ENCODE measurements at places on chromosomes 5 and 9.

DNA sequence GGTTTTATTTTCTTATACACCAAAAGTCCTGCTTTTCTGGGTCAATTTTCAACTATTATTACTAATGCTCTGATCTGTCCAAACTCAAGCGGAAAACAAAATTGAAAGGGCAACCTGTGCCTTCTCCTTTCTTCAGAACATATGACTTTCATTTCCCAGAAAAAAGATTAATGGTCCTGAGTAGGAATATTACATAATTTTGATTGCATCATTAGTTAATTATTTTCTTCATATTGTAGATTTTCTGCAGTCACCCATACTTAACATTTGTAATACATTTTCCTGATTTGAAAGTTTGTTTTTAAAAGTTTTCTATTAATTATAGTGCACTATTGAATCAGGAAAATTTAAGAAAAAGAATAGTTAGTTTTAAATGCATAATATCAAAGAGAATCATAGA, 1.7 kb upstream of the PCDHB8 start:
- peaks cover 24% of the 10 kb centered on the region for H3K27me3 ChIP-seq
- H3K36me3 ChIP-seq, result peaks cover 5% of the 10 kb centered on the region
- H3K27ac ChIP-seq, result no peak overlapping the region
- no peaks in the 10 kb centered on the region for H3K4me1 ChIP-seq

- no peaks in the 10 kb centered on the region for H3K36me3 ChIP-seq
- H3K27me3 ChIP-seq, result peaks cover 36% of the 10 kb centered on the region
- H3K4me1 ChIP-seq, result peaks cover 24% of the 10 kb centered on the region
- DNase-seq, result no peak
- H3K4me3 ChIP-seq, result peak overlapping the region; percentile 63
- H3K27ac ChIP-seq, result no peak overlapping the region
Observed at GRCh38 chr9:129567842-129568559, 52.9 kb downstream of the C9orf50 start.

- H3K27me3 ChIP-seq, result no peaks in the 10 kb centered on the region
- no peaks in the 10 kb centered on the region for H3K36me3 ChIP-seq
- no peak overlapping the region for H3K27ac ChIP-seq
- no peaks in the 10 kb centered on the region for H3K4me1 ChIP-seq
- no peak for DNase-seq
- H3K4me3 ChIP-seq, result no peak overlapping the region
Observed at GRCh38 chr9:119020730-119021333, 348.4 kb downstream of the BRINP1 start.

DNA sequence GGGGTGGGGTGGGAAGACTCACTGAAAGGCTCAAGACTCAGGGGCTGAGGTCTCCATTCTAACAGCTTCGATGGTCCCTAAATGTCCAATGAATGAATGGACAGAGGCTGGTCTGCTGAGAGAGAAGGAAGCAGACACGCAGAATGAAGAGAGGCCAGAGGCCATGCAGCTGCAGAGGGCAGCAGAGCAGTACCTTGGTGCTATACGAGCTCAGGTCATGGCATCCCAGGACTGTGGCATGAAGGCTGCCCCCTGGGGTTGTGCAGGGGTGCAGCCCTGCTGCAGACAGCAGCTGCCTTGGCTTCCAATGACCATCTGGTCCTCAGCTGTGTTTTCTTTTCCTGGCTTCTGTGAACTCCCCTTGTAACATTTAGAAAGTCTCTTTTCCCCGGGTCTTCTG, 15.2 kb upstream of the CORO2A start:
- H3K27me3 ChIP-seq, result no peaks in the 10 kb centered on the region
- no peak overlapping the region for H3K4me3 ChIP-seq
- no peak for DNase-seq
- no peak overlapping the region for H3K27ac ChIP-seq
- H3K36me3 ChIP-seq, result no peaks in the 10 kb centered on the region

- H3K27ac ChIP-seq, result no peak overlapping the region
- H3K4me3 ChIP-seq, result no peak overlapping the region
- peaks cover 6% of the 10 kb centered on the region for H3K4me1 ChIP-seq
- no peak for DNase-seq
Observed at GRCh38 chr9:104861397-104861796, 66.6 kb downstream of the ABCA1 start.

DNA sequence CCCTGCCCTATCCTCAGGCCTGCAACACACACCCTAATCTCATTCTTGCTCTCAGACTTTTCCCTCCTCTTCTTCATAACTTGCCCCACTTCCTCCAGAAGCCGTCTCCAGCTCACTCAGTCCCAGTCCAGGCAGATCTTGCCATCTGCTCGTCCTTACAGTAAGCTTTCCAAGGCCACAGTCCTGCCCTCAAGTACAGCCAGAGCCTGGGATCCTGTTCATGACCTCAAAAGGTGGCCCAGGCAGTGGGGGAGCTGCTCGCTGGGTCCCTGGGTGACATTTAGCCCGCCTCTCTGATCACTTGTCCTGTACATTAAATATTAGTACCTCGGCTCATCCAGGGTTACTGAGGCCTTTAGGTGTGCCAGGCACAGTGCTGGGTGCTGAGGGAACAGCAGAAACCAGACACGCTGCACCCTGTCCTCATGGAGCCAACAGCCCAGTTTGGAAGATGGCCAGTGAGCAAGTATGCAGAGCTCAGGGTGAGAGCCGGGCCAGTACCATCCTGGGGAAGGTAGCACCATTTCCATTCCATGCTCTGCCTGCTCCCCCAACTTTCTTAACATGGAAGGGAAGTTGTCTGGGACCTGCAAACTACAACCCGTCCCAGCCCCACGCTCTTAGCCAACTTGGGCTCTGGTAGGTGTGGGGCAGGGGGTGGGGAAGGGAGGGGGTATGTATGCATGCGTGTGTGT, 100.4 kb downstream of the C5orf15 start:
- H3K4me3 ChIP-seq, result no peak overlapping the region
- no peaks in the 10 kb centered on the region for H3K36me3 ChIP-seq
- peaks cover 3% of the 10 kb centered on the region for H3K27me3 ChIP-seq
- DNase-seq, result no peak
- H3K27ac ChIP-seq, result no peak overlapping the region

GRCh38 chr9:133713150-133713959, 24.8 kb downstream of the SARDH start:
- H3K4me3 ChIP-seq, result no peak overlapping the region
- no peak for DNase-seq
- H3K4me1 ChIP-seq, result peaks cover 13% of the 10 kb centered on the region
- H3K36me3 ChIP-seq, result no peaks in the 10 kb centered on the region

- no peaks in the 10 kb centered on the region for H3K27me3 ChIP-seq
- no peak overlapping the region for H3K27ac ChIP-seq
- H3K4me1 ChIP-seq, result peaks cover 2% of the 10 kb centered on the region
Observed at GRCh38 chr5:146816775-146817387, 61.7 kb downstream of the PPP2R2B start.

GRCh38 chr9:89426384-89426961, 71.4 kb downstream of the SEMA4D start:
- H3K27ac ChIP-seq, result peak overlapping the region; percentile 100
- peaks cover 99% of the 10 kb centered on the region for H3K4me1 ChIP-seq
- DNase-seq, result peak; percentile 66
- peaks cover 58% of the 10 kb centered on the region for H3K36me3 ChIP-seq

DNA sequence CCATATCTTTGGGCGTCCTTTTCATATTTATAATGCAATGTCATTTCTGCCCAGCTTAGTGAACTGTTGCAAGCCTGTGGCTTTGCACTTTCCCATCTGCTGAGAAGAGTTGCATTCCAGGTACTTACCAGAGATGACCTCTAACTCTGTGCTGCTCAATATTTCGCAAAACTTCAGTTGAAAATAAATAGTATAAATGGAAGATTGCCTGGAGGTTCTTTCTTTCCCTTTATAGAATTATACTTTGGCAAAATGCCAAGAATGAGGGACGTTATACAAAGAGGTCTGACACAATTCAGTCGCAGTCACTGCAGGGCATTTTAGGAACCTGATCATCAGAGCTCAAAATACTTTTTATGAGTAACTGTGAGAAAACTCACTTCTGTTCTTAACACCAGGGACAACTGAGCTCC, 18.9 kb upstream of the VLDLR start:
- no peak overlapping the region for H3K4me3 ChIP-seq
- no peak overlapping the region for H3K27ac ChIP-seq
- H3K4me1 ChIP-seq, result no peaks in the 10 kb centered on the region
- H3K27me3 ChIP-seq, result peaks cover 34% of the 10 kb centered on the region
- DNase-seq, result no peak
- no peaks in the 10 kb centered on the region for H3K36me3 ChIP-seq

GRCh38 chr5:93929131-93929530, 187.7 kb upstream of the POU5F2 start:
- peaks cover 11% of the 10 kb centered on the region for H3K36me3 ChIP-seq
- no peak for DNase-seq
- H3K4me3 ChIP-seq, result no peak overlapping the region
- H3K27me3 ChIP-seq, result no peaks in the 10 kb centered on the region
- peaks cover 2% of the 10 kb centered on the region for H3K4me1 ChIP-seq
- H3K27ac ChIP-seq, result no peak overlapping the region

GRCh38 chr5:181189962-181190710, 14.9 kb downstream of the TRIM7 start:
- peak overlapping the region; percentile 92 for H3K4me3 ChIP-seq
- H3K27ac ChIP-seq, result peak overlapping the region; percentile 99
- H3K36me3 ChIP-seq, result peaks cover 13% of the 10 kb centered on the region
- DNase-seq, result peak; percentile 48

DNA sequence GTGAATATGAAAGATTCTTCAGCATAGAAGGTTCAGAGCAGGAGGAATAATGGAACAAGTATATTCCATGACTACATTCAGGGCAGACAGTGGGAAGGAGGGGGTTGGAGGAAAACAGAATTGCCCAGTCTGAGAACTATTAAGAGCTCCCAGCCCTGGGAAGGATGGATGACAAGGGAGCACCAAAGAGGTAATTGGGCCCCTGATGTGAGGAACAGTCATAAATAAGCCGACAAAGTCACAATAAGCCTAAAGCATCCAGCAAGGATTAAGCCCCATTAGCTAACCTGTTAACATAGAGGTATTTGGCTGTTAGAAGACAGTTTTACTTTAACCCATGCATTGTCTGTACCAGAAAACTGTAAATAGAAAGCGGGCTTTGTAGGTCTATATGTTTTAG, 348.7 kb upstream of the SEMA6A start:
- H3K27me3 ChIP-seq, result no peaks in the 10 kb centered on the region
- no peak overlapping the region for H3K27ac ChIP-seq
- H3K4me1 ChIP-seq, result no peaks in the 10 kb centered on the region
- no peak for DNase-seq
- no peak overlapping the region for H3K4me3 ChIP-seq
- no peaks in the 10 kb centered on the region for H3K36me3 ChIP-seq

- DNase-seq, result peak; percentile 45
- no peaks in the 10 kb centered on the region for H3K27me3 ChIP-seq
- peak within 1 kb of the TSS; percentile 76 for H3K4me3 ChIP-seq
- peaks cover 25% of the 10 kb centered on the region for H3K4me1 ChIP-seq
- no peak within 1 kb of the TSS for H3K27ac ChIP-seq
Observed at GRCh38 chr9:132878695-132879456, at the start of gene SPACA9. Gene SPACA9, plus strand, starts transcription at chr9:132878898. Its CDS starts 5,050 bp downstream, at chr9:132883948.

- H3K4me1 ChIP-seq, result peaks cover 8% of the 10 kb centered on the region
- H3K4me3 ChIP-seq, result no peak overlapping the region
- H3K27ac ChIP-seq, result no peak overlapping the region
Observed at GRCh38 chr5:44388321-44389089, 715 bp downstream of the FGF10 start.

DNA sequence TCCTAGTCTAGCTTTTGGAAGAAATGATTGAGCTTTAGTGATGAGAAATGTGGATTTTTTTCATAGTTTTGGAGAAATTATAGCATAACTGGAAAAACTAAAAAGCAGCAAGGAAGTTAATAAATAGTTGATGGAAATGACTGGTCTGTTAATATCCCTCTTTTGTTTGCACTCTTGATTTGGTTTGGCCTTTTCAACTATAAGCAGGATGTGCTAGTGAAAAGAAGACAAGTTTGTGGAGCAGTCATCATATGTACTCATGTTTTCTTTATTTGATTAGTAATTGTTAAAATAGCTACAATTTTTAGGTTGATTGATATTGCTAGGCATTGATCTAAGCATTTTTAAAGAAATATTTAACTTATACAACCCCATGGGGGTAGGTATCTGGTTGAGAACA, 374.7 kb downstream of the TAF11L14 start:
- H3K4me3 ChIP-seq, result no peak overlapping the region
- DNase-seq, result no peak
- H3K27ac ChIP-seq, result no peak overlapping the region
- no peaks in the 10 kb centered on the region for H3K4me1 ChIP-seq
- H3K27me3 ChIP-seq, result no peaks in the 10 kb centered on the region

GRCh38 chr5:138910546-138911185, 35.5 kb upstream of the LRRTM2 start:
- H3K4me1 ChIP-seq, result no peaks in the 10 kb centered on the region
- H3K36me3 ChIP-seq, result peaks cover 29% of the 10 kb centered on the region
- H3K27ac ChIP-seq, result no peak overlapping the region
- no peak for DNase-seq
- H3K27me3 ChIP-seq, result no peaks in the 10 kb centered on the region
- no peak overlapping the region for H3K4me3 ChIP-seq

GRCh38 chr5:98927989-98928872, 576 bp downstream of the CHD1 start:
- peaks cover 65% of the 10 kb centered on the region for H3K4me1 ChIP-seq
- peaks cover 34% of the 10 kb centered on the region for H3K36me3 ChIP-seq
- H3K27me3 ChIP-seq, result no peaks in the 10 kb centered on the region
- peak; percentile 61 for DNase-seq

- DNase-seq, result no peak
- H3K27me3 ChIP-seq, result peaks cover 2% of the 10 kb centered on the region
- no peaks in the 10 kb centered on the region for H3K4me1 ChIP-seq
- no peak overlapping the region for H3K27ac ChIP-seq
Observed at GRCh38 chr9:125878164-125878631, 131.0 kb downstream of the PBX3 start.

- peaks cover 12% of the 10 kb centered on the region for H3K27me3 ChIP-seq
- no peak overlapping the region for H3K4me3 ChIP-seq
- no peaks in the 10 kb centered on the region for H3K4me1 ChIP-seq
- H3K36me3 ChIP-seq, result no peaks in the 10 kb centered on the region
Observed at GRCh38 chr9:6150483-6150882, 65.1 kb upstream of the IL33 start.

DNA sequence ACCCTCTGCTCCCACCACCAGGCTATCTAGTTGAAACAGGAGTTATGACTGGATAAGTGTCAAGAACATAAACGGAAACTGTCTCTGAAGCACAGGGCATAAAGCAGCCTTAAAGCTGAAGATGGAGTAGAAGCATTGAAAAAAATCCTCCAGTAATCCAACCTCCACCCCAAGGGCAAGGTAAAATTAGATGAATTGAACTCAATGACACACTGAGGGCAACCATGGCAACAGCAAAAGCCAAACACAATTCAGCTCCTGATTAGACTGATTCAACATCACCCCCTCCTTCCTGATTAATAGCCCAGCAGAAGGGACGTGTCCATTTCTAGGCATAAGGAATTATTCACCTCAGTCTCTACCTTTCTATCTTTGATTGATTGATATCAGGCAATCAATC, 183.2 kb upstream of the MAP3K1 start:
- no peak overlapping the region for H3K4me3 ChIP-seq
- DNase-seq, result no peak
- H3K27ac ChIP-seq, result no peak overlapping the region
- H3K36me3 ChIP-seq, result peaks cover 2% of the 10 kb centered on the region
- no peaks in the 10 kb centered on the region for H3K4me1 ChIP-seq

GRCh38 chr9:125570246-125570645, 136.8 kb downstream of the MAPKAP1 start:
- H3K4me3 ChIP-seq, result no peak overlapping the region
- peaks cover 52% of the 10 kb centered on the region for H3K36me3 ChIP-seq
- H3K27ac ChIP-seq, result no peak overlapping the region
- H3K4me1 ChIP-seq, result peaks cover 13% of the 10 kb centered on the region
- DNase-seq, result no peak

- H3K4me1 ChIP-seq, result peaks cover 33% of the 10 kb centered on the region
- DNase-seq, result peak; percentile 41
- H3K36me3 ChIP-seq, result no peaks in the 10 kb centered on the region
- H3K4me3 ChIP-seq, result no peak overlapping the region
Observed at GRCh38 chr9:88322906-88323566, 65.2 kb upstream of the SPIN1 start.

- no peak for DNase-seq
- no peak overlapping the region for H3K4me3 ChIP-seq
- no peaks in the 10 kb centered on the region for H3K27me3 ChIP-seq
Observed at GRCh38 chr5:150142959-150143349, 12.7 kb downstream of the PDGFRB start.
